Vagina (tissue), 2 donors: ENCODE measurements at places on chromosomes 3 and 15. TPM values are rescaled to one million over a fixed set of nuclear protein-coding genes. Genes with fewer than 3 reads are reported as not detected.

DYNC1LI1 gene
- total RNA-seq, result 25.3 TPM

GRCh38 chr15:83592370-83593040 is 61.4 kb upstream of the ADAMTSL3 start:
- H3K4me1 ChIP-seq, result no peaks in the 10 kb centered on the region
- H3K4me3 ChIP-seq, result no peak overlapping the region
- H3K27ac ChIP-seq, result no peak overlapping the region
- peak; percentile 27 for DNase-seq
- H3K27me3 ChIP-seq, result no peaks in the 10 kb centered on the region

SLC9C1 gene
- total RNA-seq, result not detected

DNA sequence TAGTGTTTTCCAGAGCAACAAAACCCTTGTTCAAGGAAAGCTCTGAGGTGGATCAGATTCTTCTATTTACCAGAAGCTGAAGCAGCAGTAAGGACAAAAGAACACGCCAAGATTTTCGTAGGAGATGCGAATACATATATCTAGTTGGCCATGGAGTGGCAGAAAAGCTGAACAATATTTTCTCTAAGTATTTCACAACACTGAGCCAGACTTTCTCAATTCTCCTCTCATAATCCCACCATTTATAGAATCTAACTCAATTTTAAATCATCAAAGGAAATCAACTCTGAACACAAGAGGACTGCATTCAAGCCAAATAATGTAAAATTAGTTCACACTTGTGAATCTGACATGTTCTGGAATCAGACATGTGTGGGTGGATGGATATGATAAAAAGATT is 775.0 kb downstream of the ROBO1 start:
- no peaks in the 10 kb centered on the region for H3K36me3 ChIP-seq
- no peak overlapping the region for H3K4me3 ChIP-seq
- no peak for DNase-seq
- H3K27ac ChIP-seq, result no peak overlapping the region

GRCh38 chr3:22933051-22933840 is 269.9 kb upstream of the UBE2E2 start:
- H3K4me1 ChIP-seq, result no peaks in the 10 kb centered on the region
- H3K27me3 ChIP-seq, result no peaks in the 10 kb centered on the region
- no peak overlapping the region for H3K4me3 ChIP-seq
- no peaks in the 10 kb centered on the region for H3K36me3 ChIP-seq

NR2E3 gene
- total RNA-seq, result 0.98 TPM

DNA sequence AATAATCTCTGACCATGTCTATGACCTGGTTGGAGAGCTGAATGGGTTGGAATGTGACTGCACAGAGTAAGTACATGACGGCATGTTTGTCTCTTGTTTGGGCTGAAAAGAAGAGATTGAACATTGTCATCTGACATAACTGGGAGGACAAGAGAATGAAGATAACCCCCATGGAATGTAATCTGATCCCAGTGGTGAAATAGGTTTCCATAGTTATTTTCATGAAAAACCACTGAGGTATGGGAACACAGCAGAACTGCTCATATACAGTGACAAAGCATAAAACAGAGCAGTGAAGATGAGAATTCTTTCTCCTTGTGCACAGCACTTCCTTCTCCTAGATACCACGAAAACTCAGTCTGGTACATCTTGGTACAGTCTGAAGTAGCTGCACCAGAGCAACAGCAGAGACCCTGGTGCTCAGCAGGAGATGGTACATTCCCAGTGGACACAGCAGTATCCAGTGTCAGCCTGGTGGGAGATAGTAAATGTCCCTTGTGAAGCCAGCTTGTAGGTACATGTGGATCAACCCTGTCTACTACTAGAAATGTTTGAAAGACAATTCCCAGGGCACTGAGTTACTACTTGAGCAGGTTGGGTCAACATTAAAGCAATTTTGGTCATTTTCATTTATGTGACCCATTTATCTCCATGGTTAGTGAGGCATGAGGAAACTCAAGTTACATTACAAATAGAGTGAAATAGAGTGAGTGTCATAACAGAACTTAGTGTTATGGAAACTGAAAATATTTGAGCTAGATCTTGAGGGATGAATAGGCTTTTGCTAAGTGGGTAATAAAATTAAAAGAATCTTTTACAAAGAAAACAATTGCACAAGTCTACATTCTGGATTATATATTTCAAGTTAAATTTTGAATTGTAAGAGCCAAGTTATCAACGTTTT is 178.3 kb downstream of the SUCNR1 start:
- H3K27me3 ChIP-seq, result no peaks in the 10 kb centered on the region
- no peak for DNase-seq
- no peak overlapping the region for H3K27ac ChIP-seq
- no peak overlapping the region for H3K4me3 ChIP-seq
- no peaks in the 10 kb centered on the region for H3K36me3 ChIP-seq

TJP1 gene
- total RNA-seq, result 110 TPM

DNA sequence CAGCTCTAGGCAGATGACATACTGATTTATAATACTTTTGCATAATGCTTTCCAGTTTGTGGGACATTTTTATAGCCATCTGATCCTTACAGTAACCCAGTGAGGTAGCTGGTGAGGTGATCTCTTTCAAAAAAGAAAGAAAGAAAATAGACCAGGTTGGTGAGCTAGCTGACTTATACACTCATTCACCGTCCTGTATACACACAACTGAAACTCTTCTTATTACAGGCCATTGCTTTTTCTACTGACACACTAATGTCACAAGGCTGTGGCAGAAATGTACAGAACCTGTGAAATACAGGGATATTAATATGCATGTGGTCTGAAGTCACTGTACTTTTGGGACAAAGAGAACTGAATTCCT is 150.2 kb upstream of the BHLHE40 start:
- H3K4me1 ChIP-seq, result peaks cover 80% of the 10 kb centered on the region
- H3K27me3 ChIP-seq, result no peaks in the 10 kb centered on the region
- H3K4me3 ChIP-seq, result no peak overlapping the region
- peak overlapping the region; percentile 79 for H3K27ac ChIP-seq
- no peak for DNase-seq

DNA sequence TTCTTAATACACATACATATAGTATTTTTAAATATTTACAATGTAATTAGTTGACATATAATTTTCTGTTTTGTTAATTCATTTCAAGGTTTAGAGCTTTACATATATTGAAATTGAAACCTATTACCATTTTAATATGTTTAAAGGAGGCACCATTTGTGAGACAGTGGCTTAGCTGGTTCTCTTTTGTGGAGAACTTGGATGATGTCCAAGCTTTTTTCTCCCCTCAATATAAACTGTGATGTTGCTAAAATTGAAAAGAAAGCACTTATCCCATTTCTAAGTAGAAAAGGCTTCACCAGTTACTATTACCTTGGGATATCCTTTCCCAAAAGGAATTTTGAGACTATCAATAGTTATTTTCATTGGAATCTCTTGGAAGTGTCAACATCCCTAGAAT is 707.2 kb downstream of the NTRK3 start:
- H3K4me3 ChIP-seq, result no peak overlapping the region
- H3K27me3 ChIP-seq, result no peaks in the 10 kb centered on the region
- no peaks in the 10 kb centered on the region for H3K4me1 ChIP-seq
- no peak overlapping the region for H3K27ac ChIP-seq
- no peaks in the 10 kb centered on the region for H3K36me3 ChIP-seq

RETNLB gene
- total RNA-seq, result not detected

DNA sequence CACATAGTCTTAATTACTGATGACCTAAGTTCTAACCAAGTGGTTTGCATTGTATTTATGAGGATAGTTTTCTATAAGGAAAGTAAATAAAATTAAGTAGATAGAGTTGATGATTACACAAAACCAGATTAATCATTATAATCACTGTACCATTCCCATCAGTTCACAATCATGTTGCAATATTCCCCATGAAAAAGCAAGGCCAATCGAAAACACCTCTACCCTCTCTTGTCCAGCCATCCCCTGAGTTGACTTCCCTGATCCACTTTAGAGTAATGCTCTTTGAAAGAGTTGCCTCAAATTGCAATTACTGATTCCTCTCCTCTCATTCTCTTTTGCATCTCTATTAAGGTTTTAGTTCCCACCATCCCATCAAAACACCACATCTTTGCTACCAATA is 21.0 kb downstream of the BCHE start:
- H3K4me1 ChIP-seq, result no peaks in the 10 kb centered on the region
- no peak for DNase-seq
- no peak overlapping the region for H3K4me3 ChIP-seq
- no peak overlapping the region for H3K27ac ChIP-seq
- H3K27me3 ChIP-seq, result no peaks in the 10 kb centered on the region
- H3K36me3 ChIP-seq, result no peaks in the 10 kb centered on the region

GRCh38 chr3:172848910-172849309 is 98.4 kb downstream of the ECT2 start:
- no peaks in the 10 kb centered on the region for H3K4me1 ChIP-seq
- no peaks in the 10 kb centered on the region for H3K27me3 ChIP-seq

C15orf39 gene
- total RNA-seq, result 20.9 TPM

TTLL13 gene
- not detected for total RNA-seq

DNA sequence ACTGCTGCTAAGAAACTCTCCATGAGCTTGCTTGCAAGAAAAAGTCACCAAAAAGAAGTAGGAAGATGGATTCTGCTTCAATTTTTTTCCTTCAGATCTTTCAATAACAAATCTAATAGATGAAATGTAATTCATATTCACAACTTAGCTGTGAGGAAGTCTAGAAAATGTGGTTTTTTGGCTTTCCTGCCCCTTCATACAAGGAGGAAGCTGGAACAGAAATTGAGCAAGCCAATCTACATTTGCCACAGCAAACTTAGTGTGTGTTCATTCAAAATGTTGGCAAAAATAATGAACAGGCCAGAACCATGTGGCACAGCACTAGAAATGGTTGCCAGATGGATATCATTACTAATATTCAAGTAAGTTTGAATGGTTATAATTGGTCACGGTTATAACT is 93.2 kb upstream of the NEDD4 start:
- H3K36me3 ChIP-seq, result no peaks in the 10 kb centered on the region
- no peak for DNase-seq
- H3K27ac ChIP-seq, result no peak overlapping the region
- no peak overlapping the region for H3K4me3 ChIP-seq

DNA sequence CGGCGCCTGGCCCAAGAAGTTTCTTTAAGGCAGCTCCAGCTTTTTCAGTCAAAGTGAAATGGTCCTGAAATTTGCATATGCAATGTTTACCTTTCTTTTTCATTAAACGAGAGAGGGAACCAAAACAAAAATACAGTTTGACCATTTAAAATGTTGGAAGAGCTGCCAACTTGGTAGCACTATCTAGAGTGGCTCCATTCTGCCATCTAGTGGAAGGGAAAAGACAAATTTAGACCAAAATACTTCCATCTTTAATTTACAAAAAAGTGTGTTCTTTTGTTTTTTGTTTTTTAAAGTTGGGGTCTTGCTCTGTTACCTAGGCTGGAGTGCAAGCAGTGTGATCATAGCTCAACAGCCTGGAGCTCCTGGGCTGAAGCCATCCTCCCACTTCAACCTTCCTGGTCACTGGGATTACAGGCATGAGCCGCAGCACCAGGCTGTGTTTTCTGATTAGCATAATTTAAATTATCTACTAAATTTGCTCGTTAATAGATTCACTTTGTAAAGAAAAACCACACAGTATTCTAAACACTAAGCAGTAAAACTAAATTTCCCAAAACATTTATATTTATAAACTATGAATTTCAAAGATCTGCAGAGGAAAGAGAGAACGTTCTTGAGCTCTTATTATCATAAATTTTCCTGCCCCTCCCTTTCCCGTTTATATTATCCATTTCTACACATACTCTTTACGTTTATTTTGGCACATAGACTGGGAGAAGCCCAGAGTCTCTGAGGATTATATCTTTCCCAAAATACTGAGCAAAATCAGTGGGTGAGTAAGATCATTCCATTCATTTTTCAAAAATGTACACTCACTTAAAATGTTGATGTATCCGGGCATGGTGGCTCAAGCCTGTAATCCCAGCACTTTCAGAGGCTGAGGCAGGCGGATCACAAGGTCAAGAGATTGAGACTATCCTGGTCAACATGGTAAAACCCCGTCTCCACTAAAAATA is 15.4 kb upstream of the RFC4 start:
- no peaks in the 10 kb centered on the region for H3K36me3 ChIP-seq
- H3K4me1 ChIP-seq, result peaks cover 15% of the 10 kb centered on the region
- H3K27ac ChIP-seq, result no peak overlapping the region
- H3K4me3 ChIP-seq, result no peak overlapping the region
- no peaks in the 10 kb centered on the region for H3K27me3 ChIP-seq
- DNase-seq, result peak; percentile 19

FBXO40 gene
- total RNA-seq, result not detected

GPR62 gene
- not detected for total RNA-seq
